ENCODE measurements at places on chromosomes 13 and 19. TPM values are rescaled to one million over a fixed set of nuclear protein-coding genes. Genes with fewer than 3 reads are reported as not detected.

DNA sequence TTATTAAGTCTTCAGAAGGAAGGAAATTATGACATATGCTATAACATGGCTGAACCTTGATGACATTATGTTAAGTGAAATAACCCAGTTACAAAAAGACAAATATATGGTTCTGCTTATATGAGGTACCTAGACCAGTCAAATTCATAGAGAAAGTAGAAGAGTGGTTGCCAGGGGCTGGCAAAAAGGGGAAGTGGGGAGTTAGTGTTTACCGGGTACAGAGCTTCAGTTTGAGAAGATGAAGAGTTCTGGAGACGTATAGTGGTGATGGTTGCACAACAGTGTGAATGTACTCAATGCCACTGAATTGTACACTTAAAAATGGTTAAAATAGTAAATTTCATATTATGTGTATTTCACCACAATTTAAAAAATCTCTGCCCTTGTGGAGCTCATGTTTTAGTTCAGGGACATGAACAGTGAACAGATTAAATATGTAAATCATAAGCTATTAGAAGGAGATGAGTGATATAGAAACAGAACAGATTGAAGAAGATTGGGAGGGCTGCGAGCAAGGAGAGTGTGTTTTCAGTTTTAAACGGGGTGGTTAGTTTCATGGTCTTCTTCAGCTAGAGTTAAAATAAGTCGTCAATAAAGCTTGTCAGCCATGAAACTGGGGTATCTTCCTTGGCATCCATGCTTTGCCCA, 355.2 kb downstream of the KCNRG start:
- no peak overlapping the region for H3K4me3 ChIP-seq
- H3K27ac ChIP-seq: no peak overlapping the region

- peaks cover 25% of the 10 kb centered on the region for H3K4me1 ChIP-seq
- H3K27ac ChIP-seq: peak overlapping the region; percentile 25
- no peak overlapping the region for H3K4me3 ChIP-seq
- DNase-seq: peak; percentile 4
These were observed 154.4 kb downstream of the GGACT start for GRCh38 chr13:100434010-100434763.

DNA sequence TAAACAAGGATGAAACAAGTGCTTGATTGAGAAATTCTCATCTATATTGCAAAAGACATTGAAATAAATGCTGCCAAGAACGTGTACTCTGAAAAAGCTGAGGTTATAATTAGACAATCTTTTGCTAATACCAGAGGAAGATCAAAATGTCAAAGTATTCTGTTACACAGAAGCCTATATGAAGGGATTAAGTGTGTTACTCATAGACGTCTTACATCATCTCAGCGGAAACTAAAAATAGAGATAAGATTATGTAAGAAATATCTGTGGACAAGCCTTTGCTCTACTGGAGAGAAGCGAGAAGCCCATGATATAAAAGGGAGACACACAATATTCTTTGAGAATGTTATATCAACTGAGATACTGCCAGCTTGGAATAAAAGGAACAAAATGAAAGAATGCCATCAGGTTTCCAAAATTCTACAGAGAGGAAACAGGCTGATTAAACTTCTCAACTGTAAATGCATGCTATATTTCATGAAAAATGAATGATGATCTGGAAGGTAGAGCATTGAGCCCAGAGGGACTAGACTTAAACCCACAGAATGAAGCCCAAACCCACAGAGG, 699.0 kb downstream of the GPC5 start:
- H3K27ac ChIP-seq: no peak overlapping the region
- DNase-seq: no peak
- no peaks in the 10 kb centered on the region for H3K36me3 ChIP-seq
- H3K4me3 ChIP-seq: no peak overlapping the region

DNA sequence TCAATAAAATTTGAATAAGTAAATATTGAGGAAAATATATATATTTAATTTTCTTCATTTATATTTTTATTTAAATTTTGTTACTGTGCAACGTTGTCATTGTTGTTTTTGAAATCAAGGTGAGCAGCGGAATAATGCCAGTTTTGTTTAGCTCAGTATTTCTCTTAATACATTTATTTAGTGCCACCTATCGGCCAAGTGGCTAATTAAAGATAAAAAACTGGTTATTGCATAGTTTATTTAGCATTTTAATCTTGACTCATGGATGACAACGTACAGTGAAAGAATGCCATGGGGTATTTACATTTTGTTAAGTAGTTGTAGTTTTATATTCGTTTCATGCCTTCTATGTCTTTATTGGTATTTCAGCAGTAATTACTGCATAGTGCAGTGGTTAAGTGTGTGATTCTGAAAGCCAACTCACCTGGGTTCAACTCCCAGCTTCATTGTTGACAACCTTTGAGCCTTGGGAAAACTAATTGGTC, 265.9 kb downstream of the MYO16 start:
- H3K36me3 ChIP-seq: no peaks in the 10 kb centered on the region
- no peak overlapping the region for H3K4me3 ChIP-seq
- H3K4me1 ChIP-seq: peaks cover 6% of the 10 kb centered on the region
- H3K27ac ChIP-seq: no peak overlapping the region

DNA sequence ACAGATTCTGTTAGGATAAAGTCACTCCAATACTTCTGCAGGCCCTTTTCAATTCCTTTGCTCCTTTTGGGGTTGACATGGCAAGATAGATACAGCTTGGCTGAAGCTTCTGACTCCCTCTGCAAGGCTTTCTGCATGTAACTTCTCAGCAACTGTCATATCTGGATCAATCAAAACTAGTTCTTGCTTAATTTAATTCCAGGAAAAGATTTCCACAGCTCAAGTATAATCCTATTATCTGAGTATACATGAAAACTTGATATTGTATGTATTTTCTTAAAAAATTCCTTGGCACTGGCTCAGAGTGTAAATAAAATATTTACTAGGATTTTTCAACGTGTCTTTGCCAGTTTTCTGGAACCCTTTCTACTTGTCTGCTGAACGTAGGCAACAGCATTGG, 109.6 kb downstream of the STARD13 start:
- no peaks in the 10 kb centered on the region for H3K36me3 ChIP-seq
- H3K27ac ChIP-seq: no peak overlapping the region
- no peak overlapping the region for H3K4me3 ChIP-seq
- no peaks in the 10 kb centered on the region for H3K4me1 ChIP-seq
- H3K27me3 ChIP-seq: peaks cover 8% of the 10 kb centered on the region
- DNase-seq: no peak

Gene GPC5
- 0.13 TPM for total RNA-seq

Gene CYP4F3
- total RNA-seq: 0.16 TPM

Gene TEX30
- 30.5 TPM for total RNA-seq

Gene ZNF611
- total RNA-seq: 18.4 TPM
